Right renal pelvis (tissue), 4 donors: ENCODE measurements at places on chromosomes 1 and 21.
A peak's percentile ranks its signal among the peaks of the same experiment; 100 is the strongest.

GRCh38 chr1:203516184-203516583 lies 22.2 kb downstream of the OPTC start:
- no peak for DNase-seq

- DNase-seq: peak; percentile 71
Measured at GRCh38 chr1:117036018-117036461, 24.1 kb upstream of the TTF2 start.

GRCh38 chr1:66226985-66227384 lies 307.0 kb upstream of the SGIP1 start:
- DNase-seq: no peak

DNA sequence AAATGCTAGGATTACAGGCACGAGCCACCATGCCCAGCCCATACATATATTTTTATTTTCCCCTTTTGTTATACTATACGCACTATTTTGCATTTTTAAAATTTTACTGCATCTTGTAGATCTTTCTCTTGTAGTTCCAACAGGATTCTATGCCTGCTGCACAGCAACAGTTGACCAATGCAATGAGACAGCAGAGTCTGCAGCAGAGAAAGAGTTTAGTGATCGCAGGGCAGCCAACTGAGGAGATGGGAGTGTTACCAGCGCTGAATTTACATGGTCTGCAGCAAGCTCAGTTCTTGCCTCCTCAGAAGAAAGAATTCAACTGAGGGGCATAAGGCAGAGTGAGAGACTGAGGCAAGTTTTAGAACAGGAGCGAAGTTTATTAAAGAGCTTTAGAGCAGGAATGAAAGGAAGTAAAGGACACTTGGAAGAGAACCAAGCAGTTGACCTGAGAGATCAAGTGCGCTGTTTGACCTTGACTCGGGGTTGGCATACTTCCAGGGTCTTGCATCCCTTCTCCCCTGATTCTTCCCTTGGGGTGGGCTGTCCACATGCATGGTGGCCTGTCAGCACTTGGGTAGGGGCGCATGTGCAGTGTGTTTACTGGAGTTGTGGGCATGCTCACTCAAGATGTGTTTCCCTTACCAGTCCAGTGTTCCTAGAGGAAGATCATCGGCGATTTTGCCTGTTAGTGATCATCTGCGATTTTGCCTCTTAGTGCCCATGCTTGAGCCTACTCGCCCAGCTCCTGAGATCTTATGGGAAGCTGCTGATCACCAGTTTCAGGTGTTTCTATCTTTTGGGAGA lies 4.1 kb upstream of the MTOR start:
- DNase-seq: no peak

- DNase-seq: no peak
Measured at GRCh38 chr1:162918151-162918754, 57.3 kb upstream of the CCDC190 start.

DNA sequence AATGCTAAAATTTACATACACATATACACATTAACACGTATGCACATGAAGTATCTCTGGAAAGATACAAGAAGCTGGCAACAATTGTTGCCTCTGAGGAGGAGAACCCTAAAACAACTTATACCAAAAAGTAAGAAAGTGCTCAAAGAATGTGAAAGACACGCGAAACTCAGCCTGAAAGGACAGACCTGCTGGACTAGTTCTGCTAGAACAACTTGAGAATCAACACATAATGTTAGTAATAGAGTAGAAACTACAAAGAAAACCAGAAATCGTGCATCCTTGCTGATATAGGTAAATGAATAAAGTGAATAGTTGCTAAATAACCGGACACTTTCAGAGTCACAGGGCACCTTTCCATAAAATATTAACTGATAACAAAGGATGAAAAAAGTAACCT lies 242.5 kb downstream of the RERE start:
- DNase-seq: no peak

DNA sequence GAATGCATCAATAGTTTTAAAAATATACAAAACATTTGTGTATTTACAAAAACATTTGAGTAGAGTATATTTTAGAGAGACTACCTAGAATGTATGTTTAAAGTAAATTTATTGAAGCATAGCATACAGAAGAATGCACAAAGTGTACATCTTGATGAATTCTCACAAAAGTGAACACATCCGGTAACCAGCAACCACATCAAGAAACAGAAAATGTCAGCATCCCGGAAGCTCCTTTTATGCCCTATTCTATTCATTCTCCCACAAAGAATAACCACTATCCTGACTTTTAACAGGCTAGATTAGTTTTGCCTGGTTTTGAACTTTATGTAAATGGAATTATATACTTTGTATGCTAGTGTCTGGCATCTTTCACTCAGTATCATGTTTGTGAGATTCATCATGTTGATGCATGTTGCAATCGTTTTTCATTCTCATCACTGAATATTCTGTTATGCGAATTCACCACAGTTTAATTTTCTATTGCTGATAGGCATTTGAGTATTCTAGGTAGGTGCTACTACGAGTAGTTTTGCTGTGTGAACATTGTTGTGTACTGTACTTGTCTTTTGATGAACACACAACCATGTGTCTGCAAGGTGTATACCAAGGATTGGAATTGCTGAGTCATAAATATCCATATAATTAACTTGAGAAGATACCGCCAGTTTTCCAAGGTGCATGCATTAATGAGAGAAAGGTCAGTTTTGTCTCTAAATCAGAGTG lies 75.4 kb downstream of the CACHD1 start:
- no peak for DNase-seq

DNA sequence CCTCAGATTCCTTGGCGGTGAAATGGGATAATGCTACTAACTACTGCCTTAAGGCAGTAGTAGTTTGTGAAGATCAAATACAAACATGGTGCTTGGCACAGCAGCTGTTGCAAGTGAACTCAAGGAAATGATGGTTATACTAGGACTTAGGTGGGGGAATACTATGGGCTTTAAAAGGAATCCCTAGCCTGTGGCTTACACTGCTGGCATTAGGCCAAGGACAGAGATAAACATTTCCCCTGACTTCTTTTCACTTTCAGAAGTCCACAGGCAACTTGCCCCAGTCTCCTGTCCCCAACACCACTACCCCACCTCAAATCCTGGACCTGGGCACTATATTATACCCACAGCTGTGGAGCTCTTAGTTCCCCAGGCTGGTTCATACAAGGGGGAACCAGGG lies 13.1 kb upstream of the VAMP4 start:
- DNase-seq: no peak

GRCh38 chr1:155424091-155424490 lies 103.4 kb downstream of the RUSC1 start:
- DNase-seq: no peak

GRCh38 chr1:91501523-91501851 lies 836 bp downstream of the CDC7 start:
- no peak for DNase-seq

DNA sequence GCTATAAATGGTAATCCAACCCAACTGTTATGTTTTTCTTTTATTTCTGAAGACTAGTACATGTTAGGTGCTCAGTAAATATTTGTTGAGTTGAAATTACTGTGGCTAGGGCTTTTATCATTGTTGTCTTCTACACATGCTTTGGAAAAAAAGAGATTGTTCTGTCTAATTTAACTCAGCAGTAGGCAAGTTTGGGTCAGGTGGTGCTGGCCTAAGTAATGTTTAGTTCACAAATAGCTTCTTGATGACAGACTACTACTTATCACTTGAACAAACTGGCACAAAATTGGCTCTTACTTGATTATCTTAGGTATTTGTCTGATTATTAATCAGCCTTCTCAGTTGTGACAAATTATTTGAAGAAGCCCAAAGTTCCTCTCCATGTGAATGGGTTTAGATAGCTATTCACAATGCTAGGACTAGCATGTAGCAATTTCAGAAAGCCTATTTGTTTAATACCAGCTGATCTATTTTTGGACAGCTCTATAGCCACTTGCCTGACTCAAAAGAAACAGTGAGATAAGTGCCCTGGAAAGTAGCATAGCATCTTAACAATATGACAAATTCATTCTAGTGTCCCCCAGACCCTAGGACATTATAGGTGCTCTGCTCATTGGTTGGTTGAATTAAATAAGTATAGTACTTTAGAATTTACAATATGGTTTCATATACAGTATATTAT lies 32.6 kb downstream of the TMEM200B start:
- no peak for DNase-seq

- DNase-seq: no peak
Measured at GRCh38 chr1:15938628-15939161, 37.2 kb downstream of the ZBTB17 start.

GRCh38 chr1:28885977-28886730 lies 28.2 kb upstream of the EPB41 start:
- no peak for DNase-seq

DNA sequence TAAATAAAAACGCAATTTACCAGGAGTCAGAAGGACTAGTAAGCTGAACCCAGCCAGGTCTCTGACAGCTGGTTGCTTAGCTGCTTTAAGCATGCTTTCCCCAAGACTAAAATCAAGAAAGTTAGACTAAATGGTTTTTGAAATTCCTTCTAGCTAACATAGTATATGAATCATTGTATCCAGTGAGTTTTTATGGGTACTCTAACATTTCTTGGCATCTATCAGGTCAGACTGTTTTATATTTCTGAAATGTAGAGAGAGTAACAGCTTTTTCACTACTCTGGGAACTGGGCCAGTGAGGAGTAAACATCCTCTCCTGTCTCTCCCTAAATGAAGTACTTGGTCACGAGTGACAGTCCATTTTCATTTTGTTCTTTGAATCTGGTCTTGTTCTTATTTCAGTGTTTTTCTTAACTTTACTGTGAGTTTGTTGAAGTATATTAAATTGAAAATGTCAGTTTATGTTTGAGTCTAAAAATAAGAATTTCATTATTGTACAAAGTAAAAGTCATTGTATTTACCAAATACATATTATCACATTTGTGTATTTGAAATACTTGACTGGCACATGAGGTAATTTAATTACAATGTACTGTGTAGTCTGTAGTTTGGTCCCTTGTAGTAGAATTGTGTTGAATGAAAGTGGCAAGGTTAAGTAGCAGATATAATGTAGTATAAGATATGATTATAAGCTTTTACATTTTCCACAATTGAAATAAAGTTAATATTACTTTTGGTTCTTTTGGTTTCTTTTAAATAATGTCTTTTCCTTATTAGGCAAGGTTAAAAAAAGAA lies 47.6 kb downstream of the PKN2 start:
- peak; percentile 1 for DNase-seq

DNA sequence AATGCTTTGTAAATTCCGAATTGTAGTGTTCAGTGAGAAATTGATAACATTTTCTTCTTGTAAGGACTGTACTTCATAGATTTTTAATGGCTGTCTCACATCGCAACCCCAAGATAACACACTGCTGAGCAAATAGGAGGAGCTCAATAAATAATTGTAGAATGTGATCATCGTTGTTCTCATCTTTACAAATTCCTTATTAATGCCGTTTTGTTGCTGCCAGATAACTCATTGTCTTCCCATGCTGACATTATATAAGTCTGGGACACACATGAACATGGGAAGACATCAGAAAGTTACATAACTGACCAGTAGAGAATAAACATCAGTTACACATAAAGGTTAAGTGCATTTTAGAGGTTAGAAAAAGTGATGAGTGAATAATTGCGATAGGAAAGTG lies 46.4 kb upstream of the TSPAN2 start:
- no peak for DNase-seq

DNA sequence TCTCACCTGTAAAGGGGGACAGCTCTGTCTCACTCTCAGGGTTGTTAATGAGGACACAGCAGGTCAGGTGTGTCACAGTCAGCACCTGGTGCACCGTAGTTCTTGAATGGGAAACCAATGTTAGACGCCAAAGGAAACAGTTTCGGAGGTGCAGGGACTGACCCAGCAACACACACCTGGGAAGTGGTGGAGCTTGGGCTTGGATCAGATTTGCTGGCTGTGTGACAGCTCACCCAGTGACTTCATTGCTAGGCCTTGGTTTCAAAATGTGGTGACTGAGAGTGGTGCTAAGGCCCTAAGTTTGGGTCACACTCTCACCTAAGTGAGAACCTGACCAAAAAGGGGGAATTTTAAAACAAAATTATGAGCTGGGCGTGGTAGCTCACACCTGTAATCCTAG lies 34.9 kb downstream of the ALPL start:
- DNase-seq: no peak

- DNase-seq: no peak
Measured at GRCh38 chr1:184287001-184287400, 99.8 kb upstream of the C1orf21 start.

DNA sequence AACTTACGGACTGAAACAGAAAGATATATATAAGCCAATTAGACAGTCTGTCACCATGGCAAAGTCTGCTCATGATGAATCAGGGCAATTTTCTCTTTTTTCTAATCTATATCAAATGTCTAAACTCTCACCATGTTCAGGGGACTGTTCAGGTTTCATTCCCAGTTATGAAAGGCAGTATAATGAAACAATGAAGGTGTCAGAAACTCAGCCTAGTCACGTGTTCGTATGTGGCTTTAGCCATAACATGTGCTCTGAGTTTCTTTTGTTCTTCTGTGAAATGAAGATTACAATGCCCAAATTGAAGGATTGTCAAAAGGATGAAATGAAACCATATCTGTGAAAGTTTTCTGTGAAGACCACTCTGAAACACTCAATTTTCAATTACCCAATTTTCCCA lies 392.9 kb downstream of the DSCAM start:
- DNase-seq: no peak

DNA sequence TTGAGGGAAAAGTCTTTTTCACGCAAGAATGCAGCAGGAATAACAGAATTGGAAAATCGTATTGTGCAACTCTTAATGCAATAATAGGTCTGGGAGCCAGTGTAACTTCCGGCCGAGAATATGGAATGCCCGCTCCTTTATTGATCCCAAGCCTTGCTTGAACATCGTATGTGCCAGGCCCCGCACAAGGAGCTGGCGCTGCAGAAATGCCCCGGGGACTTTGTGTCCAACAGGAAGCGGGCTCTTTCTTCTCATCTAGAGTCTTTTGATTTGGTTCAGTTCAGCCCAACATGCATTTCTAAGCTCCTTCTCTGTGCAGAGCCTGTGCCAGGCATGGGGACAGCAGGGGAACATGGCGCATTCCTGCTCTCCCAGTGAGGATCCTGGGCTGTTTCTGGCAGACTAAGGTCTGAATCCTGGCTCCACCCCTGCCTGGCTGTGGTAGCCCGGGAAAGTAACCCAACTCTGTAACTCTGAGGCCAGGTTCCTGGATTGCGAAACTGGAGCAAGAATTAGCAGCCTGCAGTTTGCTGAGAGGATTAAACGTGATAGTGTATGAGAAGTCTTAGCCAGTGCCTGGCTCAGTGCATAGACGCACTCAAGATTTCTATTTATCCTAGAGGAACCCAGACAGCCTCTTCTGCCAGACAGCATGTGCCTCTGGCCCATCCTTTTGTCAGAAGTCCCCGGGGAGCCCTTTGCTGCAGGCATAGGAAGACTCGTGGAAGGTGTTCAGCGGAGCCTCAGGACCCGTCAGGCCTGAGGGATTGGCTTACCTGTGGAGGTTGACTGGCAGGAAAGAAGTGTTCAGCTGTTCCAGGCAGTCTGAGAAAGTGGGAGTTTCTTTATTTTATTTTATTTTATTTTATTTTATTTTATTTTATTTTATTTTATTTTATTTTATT lies 987 bp upstream of the CDCP2 start:
- DNase-seq: no peak
